Astrocyte (in vitro differentiated cells and primary cell): ENCODE measurements at places on chromosomes 3 and 15. TPM values are rescaled to one million over a fixed set of nuclear protein-coding genes. Genes with fewer than 3 reads are reported as not detected.

DNA sequence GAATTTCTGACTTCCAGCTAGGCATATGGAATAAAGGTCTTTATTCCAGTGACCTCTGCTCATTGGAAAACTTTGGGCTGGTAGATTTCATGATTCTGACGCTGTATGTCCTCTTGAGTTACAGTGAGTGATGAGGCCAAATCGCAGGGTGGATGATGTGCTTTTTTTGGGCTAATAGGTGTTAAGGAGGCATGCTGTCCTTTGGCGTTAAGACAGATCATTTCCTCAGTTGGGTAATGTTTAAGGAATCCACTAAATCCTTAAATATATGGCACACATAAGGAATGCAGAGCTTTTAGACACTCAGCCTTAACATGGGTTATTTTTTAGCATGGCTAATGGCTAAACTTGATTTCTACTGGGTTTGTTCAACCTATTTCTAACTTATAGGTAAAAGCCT is 87.9 kb downstream of the LPP start:
- no peak for DNase-seq

GRCh38 chr3:124697302-124697701 is 33.0 kb upstream of the UMPS start:
- no peak for DNase-seq

DNA sequence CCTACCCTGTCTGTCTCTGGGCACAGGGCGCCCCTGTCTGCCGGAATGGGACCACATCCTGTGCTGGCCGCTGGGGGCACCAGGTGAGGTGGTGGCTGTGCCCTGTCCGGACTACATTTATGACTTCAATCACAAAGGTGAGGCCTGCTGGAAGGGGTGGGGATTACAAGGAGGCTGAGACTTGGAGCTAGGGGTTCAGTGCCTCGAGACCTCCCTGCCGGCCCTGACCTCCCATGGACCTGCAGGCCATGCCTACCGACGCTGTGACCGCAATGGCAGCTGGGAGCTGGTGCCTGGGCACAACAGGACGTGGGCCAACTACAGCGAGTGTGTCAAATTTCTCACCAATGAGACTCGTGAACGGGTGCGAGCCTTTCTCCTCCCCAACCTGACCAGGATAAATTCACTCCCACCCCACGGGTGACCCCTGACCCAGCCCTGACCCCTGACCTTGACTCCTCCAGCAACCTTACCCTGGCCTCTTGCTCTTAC is 20.4 kb downstream of the PTH1R start:
- DNase-seq = no peak

- DNase-seq = peak; percentile 14
Measured at GRCh38 chr3:170107941-170108340, 70.1 kb downstream of the GPR160 start.

GRCh38 chr3:108189440-108189839 is 32.8 kb downstream of the IFT57 start:
- no peak for DNase-seq

DNA sequence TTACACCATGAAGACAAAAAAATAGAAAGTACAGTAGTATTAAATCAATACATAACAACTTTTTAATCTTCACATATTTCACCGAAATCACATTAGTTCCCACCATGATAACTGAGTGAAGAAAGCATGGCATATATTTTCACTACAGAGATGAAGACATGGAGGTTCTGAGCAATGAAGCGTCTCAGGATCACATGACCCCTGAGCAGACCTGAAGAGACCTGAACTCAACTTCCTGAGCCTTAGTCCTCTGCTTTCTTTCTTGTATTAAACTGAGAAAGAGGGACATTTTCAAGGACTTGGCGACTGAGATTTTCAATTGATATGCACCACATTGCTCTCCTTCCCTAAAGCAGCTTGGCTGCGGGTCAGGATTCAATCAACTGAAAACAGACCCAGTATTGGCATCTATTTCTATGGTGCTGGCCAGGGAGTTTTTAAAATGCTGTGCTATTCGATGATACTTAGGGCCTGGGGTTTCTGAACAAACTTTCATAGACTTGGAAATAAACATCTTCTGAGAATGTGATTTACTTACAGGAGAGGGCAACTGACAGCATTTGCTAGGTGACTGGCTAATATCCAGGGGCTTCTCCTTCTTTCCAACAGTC is 165.1 kb downstream of the LSAMP start:
- DNase-seq = no peak

PLS1 gene
- total RNA-seq = 6.0 and 7.8 TPM in 2 replicates

HTR3E gene
- total RNA-seq = not detected in 2 replicates

ETV5 gene
- total RNA-seq = 55.3 and 58.3 TPM in 2 replicates

ARPIN gene
- 4.8 and 5.9 TPM in 2 replicates for total RNA-seq
